ENCODE measurements at places on chromosomes 11 and 22. TPM values are rescaled to one million over a fixed set of nuclear protein-coding genes. Genes with fewer than 3 reads are reported as not detected.

RCE1 gene
- 17.8 TPM for total RNA-seq

OR51B4 gene
- total RNA-seq: not detected

CDC42EP1 gene
- 89.3 TPM for total RNA-seq

TRIM49 gene
- not detected for total RNA-seq

C22orf42 gene
- not detected for total RNA-seq

IGSF22 gene
- not detected for total RNA-seq

HTATIP2 gene
- total RNA-seq: 78.6 TPM

OR51I1 gene
- not detected for total RNA-seq

ATG13 gene
- 87.5 TPM for total RNA-seq

MUC5AC gene
- not detected for total RNA-seq

VPREB1 gene
- not detected for total RNA-seq

C11orf86 gene
- not detected for total RNA-seq

RAB36 gene
- 3.5 TPM for total RNA-seq

PARVB gene
- 222 TPM for total RNA-seq

TMEM86A gene
- total RNA-seq: 2.9 TPM

NRIP3 gene
- total RNA-seq: 8.4 TPM

NOX4 gene
- total RNA-seq: 37.7 TPM

CASP5 gene
- not detected for total RNA-seq

CDC42BPG gene
- 0.64 TPM for total RNA-seq

TMEM126A gene
- total RNA-seq: 26.3 TPM

BBOX1 gene
- total RNA-seq: not detected

HEPN1 gene
- 0.18 TPM for total RNA-seq

LRRC32 gene
- total RNA-seq: 177 TPM

OLFML1 gene
- total RNA-seq: not detected

OR5M11 gene
- not detected for total RNA-seq
